T-cell (primary cell): ENCODE measurements at places on chromosomes 5 and 9.

DNA sequence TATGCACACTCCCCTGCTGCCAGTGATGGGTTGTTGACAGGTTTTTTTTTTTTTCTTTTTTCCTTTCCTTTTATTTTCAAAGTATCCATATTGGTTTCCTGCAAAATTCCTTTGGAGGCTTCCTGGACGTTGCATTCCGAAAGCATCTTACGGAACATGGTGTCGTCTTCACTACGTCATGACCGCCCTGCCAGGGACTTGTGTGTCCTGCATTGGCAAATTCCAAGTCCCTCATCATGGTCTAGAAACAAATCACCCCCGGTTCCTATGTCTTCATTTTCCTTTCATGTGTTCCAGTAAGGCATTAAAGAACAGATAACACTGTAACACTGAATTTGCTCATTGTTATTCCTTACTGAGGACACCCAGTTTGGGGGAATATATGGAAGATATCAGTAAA is 35.0 kb upstream of the ADAMTSL1 start:
- no peak for DNase-seq

GRCh38 chr5:107135391-107135790 is 535.3 kb downstream of the EFNA5 start:
- no peak for DNase-seq

GRCh38 chr9:123120131-123120530 is 86.7 kb downstream of the GPR21 start:
- DNase-seq, result no peak

- DNase-seq, result no peak
Observed at GRCh38 chr5:1037123-1037670, 28.6 kb downstream of the NKD2 start.

GRCh38 chr9:84111726-84112125 is 131.1 kb downstream of the RMI1 start:
- no peak for DNase-seq

- DNase-seq, result no peak
Observed at GRCh38 chr9:124873664-124874063, 11.7 kb downstream of the ARPC5L start.

DNA sequence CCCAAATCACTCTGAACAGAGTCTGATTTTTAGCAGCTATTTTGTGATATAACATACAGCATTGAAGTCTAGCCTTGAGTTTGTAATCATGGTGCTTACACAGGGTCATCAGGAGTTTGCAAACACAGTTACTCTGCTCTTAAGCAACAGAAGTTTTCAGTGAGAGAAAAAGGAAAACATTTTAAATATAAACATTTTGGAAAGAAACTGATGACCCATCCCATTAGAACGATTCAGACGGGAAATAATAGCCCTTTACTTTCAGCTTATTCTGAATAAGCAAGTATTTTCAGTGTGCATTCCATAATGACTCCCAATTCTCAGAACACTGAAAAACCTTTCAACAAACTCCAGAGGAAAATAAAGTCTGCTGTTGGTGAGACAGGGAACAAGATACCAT is 46.7 kb upstream of the TMC1 start:
- no peak for DNase-seq

GRCh38 chr9:103169798-103170197 is 174.7 kb downstream of the CYLC2 start:
- DNase-seq, result no peak

- DNase-seq, result no peak
Observed at GRCh38 chr5:119454171-119454570, 1.9 kb downstream of the HSD17B4 start.

DNA sequence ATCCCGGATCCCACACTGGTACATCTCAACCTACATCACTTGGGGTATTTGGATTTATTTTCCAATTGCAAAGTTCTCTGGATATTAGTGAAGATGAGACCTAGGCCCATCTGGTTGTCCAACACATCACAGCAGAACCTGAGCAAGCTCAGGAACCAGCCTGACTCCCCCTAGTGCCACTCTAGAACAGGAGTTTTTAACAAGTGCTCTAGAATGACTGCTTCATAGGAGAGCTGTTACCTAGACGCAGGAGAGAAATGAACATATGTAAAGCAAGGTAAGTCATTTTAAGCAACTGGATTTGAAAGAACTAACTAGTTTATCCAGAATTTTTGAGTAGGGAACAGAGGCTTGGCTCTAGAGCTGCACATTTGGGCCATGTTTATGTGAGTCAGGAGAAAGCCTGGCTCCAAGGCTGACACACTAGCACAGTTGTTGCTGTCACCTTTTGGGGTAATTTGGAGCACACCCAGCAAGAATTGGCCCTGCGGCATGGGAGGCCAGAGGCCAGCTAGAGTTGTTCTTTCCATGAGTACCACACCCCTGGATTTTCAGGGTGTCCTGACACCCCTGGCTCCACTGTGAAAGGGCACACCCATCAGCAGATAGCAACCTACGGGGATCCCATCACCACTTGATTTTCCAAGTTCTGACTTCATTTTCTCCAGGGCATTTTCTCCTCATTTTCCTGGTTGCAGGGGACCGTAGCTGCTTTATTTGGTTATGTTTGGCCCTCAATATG is 110.9 kb upstream of the LPAR1 start:
- DNase-seq, result no peak

DNA sequence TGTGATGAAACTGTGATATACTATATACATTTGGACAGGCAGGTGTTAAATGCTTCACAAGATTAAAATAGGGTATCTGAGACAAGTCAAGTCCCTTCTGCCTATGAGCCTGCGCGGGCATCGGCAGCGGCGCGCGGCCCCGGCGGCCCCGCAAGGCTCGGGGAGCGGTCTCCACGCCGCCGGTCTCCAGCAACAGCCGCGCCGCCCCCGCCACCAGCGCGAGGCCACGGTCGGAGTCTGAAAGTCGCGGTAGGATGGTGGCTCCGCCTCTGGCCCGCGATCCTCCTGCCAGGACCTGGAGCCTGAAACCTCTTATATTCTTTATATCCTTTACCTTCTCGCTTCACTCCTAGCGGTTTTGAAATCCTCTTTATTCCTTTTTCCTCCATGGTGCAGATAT is 99.4 kb downstream of the INSL6 start:
- no peak for DNase-seq

GRCh38 chr5:75275756-75276155 is 39.1 kb upstream of the ANKRD31 start:
- DNase-seq, result no peak

DNA sequence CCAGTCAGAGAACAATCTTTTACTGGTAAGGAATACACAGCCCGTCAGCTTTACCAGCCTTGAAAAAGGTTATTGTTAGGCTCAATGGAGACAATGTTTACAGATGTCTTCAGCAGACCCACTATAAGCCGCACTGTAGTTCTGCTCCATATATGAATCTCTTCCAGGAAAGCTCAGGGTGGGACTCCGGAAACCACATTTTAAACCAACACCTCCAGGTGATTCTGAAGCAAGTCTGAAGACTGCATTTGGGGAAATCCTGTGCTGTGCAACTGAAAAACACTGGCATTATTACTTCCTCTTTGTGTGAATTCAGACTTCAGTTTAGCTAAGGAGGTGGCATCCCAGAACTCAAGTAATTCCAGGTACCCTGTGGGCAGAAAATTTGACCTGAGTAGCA is 3.5 kb downstream of the GZMK start:
- peak; percentile 11 for DNase-seq

GRCh38 chr9:7819984-7820383 is 20.4 kb upstream of the DMAC1 start:
- no peak for DNase-seq

- no peak for DNase-seq
Observed at GRCh38 chr9:86073839-86074238, 25.5 kb downstream of the GOLM1 start.

GRCh38 chr5:171477101-171477500 is 57.7 kb downstream of the FGF18 start:
- no peak for DNase-seq

GRCh38 chr5:87400305-87400899 is 12.3 kb downstream of the CCNH start:
- no peak for DNase-seq

GRCh38 chr5:56457887-56458812 is 225.0 kb upstream of the ANKRD55 start:
- no peak for DNase-seq

GRCh38 chr9:121268851-121269641 is 1.1 kb downstream of the GSN start:
- DNase-seq, result no peak

- no peak for DNase-seq
Observed at GRCh38 chr9:33719581-33720374, 75.6 kb upstream of the PRSS3 start.

DNA sequence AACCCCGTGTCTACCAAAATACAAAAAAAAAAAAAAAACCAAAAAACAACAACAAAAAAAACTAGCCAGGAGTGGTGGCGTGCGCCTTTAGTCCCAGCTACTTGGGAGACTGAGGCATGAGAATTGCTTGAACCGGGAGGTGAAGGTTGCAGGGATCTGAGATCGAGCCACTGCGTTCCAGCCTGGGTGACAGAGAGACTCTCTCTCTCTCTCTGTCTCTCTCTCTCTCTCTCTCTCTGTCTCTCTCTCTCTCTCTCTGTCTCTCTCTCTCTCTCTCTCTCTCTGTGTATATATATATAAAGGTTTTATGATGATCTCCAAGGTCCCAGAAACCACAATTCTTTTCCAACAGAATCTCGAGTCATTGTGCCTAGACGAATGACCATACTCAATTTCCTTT is 18.8 kb upstream of the ANKRD33B start:
- DNase-seq, result no peak

GRCh38 chr5:180817893-180818674 is 15.5 kb upstream of the MGAT1 start:
- DNase-seq, result no peak

GRCh38 chr5:74257060-74257527 is 383.4 kb downstream of the ENC1 start:
- no peak for DNase-seq

DNA sequence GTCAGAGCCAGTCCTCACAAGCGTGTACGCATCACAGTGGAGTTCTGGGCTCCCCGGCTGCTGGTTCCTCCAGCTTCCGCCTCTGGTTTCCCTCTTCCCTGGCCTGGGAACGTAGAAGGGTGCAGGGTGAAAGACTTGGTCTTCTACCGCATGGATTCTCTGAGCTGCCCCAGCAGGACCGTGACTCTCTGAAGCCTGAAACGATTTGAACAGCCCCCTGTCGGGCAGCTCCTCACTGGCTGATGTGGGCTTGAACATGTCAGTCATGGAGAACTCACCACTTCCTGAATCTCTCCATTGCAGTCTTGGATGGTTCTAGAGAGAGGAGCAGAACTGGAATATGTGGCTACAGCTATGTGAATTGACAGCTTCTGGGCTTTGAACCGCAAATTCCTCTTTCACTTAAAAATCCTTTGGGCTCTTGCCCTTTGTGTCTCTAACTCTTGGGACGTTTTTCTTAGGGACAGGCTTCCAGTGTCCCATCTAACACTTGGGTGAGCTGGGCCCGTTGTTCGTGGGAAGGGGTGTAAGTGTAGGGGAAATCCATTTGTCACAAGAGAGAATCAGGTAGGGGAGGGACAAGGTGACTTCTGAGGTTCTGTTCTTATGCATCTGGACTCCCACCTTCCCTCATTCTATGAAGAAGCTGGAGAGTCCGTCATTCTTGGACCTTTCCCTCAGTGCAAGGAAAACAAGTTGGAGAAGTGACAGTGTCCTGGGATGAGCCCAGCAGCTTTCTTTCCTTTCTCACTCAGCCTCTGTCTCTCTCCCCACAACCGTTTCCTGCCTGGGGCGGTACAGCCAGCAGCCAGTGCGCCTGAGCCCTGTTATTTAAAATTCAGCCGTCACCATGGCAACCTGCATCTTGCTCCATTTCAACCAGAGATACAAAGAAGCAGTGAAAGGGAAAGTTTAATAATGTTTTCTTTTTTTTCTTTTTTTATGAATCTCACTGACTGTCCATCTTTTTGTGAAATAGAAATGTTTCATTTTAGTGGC is 84.7 kb downstream of the PTTG1 start:
- DNase-seq, result peak; percentile 81
